ENCODE measurements at places on chromosomes 2 and 18. TPM values are rescaled to one million over a fixed set of nuclear protein-coding genes. Genes with fewer than 3 reads are reported as not detected.
A peak's percentile ranks its signal among the peaks of the same experiment; 100 is the strongest.

GRCh38 chr2:205952282-205952681, 133.7 kb downstream of the INO80D start:
- no peak for DNase-seq
- no peak overlapping the region for H3K27ac ChIP-seq
- no peaks in the 10 kb centered on the region for H3K36me3 ChIP-seq
- peaks cover 6% of the 10 kb centered on the region for H3K27me3 ChIP-seq

GRCh38 chr2:183284606-183285005, 160.4 kb downstream of the NUP35 start:
- H3K4me1 ChIP-seq = no peaks in the 10 kb centered on the region
- H3K4me3 ChIP-seq = no peak overlapping the region
- no peak overlapping the region for H3K27ac ChIP-seq
- no peak for DNase-seq
- H3K27me3 ChIP-seq = no peaks in the 10 kb centered on the region
- H3K36me3 ChIP-seq = no peaks in the 10 kb centered on the region

GRCh38 chr2:191631754-191632153, 46.2 kb upstream of the NABP1 start:
- H3K36me3 ChIP-seq = peaks cover 2% of the 10 kb centered on the region
- H3K4me1 ChIP-seq = peaks cover 37% of the 10 kb centered on the region
- H3K4me3 ChIP-seq = no peak overlapping the region
- H3K27ac ChIP-seq = no peak overlapping the region
- peak; percentile 43 for DNase-seq
- H3K27me3 ChIP-seq = peaks cover 1% of the 10 kb centered on the region

DNA sequence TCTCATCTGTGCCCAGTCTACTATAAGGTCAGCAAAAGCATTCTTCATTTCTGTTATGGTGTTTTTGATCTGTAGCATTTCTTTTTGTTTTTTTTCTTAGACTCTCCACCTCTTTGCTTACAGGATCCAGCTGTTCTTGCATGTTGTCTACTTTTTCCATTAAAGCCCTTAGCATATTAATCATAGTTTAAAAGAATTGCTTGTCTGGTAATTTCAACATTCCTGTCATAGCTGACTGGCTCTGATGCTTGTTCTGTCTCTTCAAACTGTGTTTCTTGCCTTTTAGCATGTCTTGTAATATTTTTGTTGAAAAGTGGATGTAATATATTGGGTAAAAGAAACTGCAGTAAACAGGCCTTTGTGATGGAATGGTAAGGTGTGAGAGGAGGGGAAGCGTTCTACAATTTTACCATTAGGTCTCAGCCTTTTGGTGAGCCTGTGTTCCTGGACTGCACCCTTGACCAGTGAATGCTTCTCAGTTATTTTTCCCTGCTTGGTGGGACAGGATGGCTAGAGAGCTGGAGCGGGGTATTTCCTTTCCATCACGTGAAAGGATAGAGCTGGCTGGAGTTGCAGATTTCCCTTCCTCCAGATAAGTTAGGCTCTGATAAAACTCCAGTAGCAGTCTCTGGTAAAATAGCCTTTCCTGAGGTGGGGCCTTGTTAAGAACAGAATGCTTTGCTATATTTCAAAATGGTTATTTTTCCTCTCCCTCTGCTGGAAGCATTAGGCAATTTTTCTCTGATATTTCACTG, 65.4 kb downstream of the PLA2R1 start:
- peaks cover 35% of the 10 kb centered on the region for H3K27me3 ChIP-seq
- no peak overlapping the region for H3K4me3 ChIP-seq
- DNase-seq = no peak

- DNase-seq = no peak
- H3K27ac ChIP-seq = no peak overlapping the region
- no peaks in the 10 kb centered on the region for H3K36me3 ChIP-seq
- H3K27me3 ChIP-seq = peaks cover 4% of the 10 kb centered on the region
These were observed 137.6 kb downstream of the BCL11A start for GRCh38 chr2:60415814-60416213.

- no peak for DNase-seq
- no peak overlapping the region for H3K27ac ChIP-seq
- no peak overlapping the region for H3K4me3 ChIP-seq
- no peaks in the 10 kb centered on the region for H3K36me3 ChIP-seq
These were observed 134.3 kb upstream of the PIEZO2 start for GRCh38 chr18:11283479-11284161.

DNA sequence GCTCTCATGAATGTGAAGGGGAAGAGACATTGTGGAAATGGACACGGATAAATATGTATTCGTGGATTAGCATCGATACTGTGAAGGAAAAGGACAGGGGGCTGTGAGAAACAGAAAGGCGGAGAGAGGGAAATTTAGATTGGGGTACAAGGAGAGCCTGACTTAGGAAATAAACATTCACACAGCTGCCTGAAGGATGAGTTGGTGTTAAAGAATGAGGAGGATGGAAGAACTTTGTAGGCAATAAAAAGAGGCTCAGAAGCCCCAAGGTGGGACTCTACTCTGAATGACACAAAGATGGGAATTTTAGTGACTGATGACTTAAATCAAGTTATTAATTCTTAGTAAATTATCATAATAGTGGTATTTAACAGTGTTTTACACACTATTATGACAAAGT, 10.1 kb downstream of the MYO1B start:
- H3K4me3 ChIP-seq = no peak overlapping the region
- H3K36me3 ChIP-seq = no peaks in the 10 kb centered on the region
- H3K27ac ChIP-seq = no peak overlapping the region
- H3K27me3 ChIP-seq = peaks cover 6% of the 10 kb centered on the region

GRCh38 chr2:241858206-241859016, at the start of gene PDCD1:
Gene PDCD1 (minus strand): TSS chr2:241858894. CDS start chr2:241858838, 56 bp downstream.
- H3K36me3 ChIP-seq = peaks cover 13% of the 10 kb centered on the region
- H3K27ac ChIP-seq = peak within 1 kb of the TSS; percentile 91
- H3K4me1 ChIP-seq = peaks cover 46% of the 10 kb centered on the region
- DNase-seq = peak; percentile 89
- H3K27me3 ChIP-seq = no peaks in the 10 kb centered on the region
- peak within 1 kb of the TSS; percentile 89 for H3K4me3 ChIP-seq

DNA sequence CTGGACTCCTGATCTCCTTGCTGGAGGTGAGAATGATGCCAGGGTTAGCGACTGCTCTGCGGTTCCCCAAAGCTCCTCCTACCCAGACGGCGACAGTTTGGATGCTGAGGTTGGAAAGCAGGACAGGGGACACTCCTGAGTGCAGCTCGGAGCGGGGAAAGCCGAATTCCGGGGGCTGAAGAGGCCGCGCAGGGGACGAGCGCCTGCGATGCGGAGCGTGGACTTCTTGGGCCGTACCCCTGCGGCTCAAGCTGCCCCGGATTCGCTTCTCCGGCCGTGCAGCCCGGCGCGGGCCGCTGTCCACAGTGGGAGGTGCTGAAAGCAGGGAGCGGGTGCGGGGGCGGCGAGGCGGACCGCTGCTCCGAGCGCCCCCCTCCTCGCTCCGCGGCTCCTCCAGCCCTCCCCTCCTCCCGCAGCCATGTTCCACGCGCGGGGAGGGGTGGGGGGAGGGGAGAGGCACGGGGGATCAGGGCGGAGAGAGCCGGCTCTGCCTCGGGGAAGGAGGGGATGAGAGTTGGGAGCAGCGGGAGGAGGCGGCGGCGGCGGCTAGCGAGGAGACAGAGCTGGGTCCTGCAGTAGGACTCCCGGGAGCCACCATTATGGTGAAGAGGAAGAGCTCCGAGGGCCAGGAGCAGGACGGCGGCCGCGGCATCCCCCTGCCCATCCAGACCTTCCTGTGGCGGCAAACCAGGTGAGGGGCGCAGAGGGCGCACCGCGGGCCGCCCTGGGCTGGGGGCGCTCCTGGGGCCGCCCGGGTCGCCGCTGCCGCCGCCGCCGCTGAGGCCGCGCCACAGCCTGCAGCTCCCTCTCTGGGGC, at the start of gene UNC80:
Gene UNC80, plus strand, starts transcription at position 359 of the 816 bp plus-strand sequence. Its CDS starts 241 bp downstream, at position 600.
- no peak within 1 kb of the TSS for H3K4me3 ChIP-seq
- peak; percentile 79 for DNase-seq
- H3K27me3 ChIP-seq = peaks cover 19% of the 10 kb centered on the region

DNA sequence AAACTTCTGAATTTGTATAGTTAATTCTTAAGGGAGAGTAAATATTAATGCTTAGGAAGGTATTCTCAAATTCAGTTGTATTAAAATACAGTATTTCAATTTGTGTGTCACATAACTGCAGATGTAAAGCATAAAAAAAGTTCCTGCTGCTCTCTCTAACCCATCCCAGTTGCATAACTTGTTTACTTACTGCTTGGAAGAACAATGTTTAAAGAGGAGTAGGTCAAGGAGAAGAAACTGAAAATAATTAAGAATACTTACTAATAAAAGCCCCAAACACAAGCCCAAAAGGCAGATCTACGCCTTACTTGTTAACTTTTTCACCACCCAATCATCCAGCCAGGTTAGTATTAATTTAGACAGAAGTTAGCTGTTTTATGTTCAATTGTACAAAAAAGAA, 81.2 kb downstream of the ORC4 start:
- H3K4me1 ChIP-seq = peaks cover 2% of the 10 kb centered on the region
- no peak overlapping the region for H3K4me3 ChIP-seq
- H3K27ac ChIP-seq = no peak overlapping the region
- peaks cover 14% of the 10 kb centered on the region for H3K36me3 ChIP-seq
- no peak for DNase-seq

GRCh38 chr2:85662899-85663593, 5.0 kb downstream of the SFTPB start:
- DNase-seq = no peak
- no peak overlapping the region for H3K27ac ChIP-seq
- no peaks in the 10 kb centered on the region for H3K4me1 ChIP-seq

GRCh38 chr2:68463287-68463877, 3.7 kb downstream of the FBXO48 start:
- H3K4me3 ChIP-seq = no peak overlapping the region
- peak; percentile 78 for DNase-seq
- no peaks in the 10 kb centered on the region for H3K27me3 ChIP-seq
- no peak overlapping the region for H3K27ac ChIP-seq
- no peaks in the 10 kb centered on the region for H3K36me3 ChIP-seq
- H3K4me1 ChIP-seq = peaks cover 32% of the 10 kb centered on the region

DNA sequence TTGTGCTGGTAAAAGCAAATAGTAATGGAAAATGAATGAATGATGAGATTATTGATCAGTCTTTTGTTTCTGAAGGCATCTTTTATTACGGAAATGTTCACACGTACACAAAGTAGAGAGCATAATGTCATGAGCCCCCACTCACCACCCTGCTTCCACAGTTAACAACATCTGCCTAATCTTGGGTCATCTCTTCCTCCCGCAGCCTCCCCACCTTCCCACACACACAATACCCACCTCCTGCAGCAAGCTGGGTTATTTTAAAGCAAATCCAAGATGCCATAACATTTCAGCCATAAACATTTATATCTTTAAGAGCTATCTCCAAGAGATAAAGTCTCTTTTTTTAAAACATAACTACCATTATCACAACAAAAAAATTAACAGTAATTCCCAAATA, 36.3 kb downstream of the CYP27C1 start:
- H3K27ac ChIP-seq = no peak overlapping the region
- peaks cover 13% of the 10 kb centered on the region for H3K27me3 ChIP-seq
- no peak overlapping the region for H3K4me3 ChIP-seq
- peaks cover 6% of the 10 kb centered on the region for H3K4me1 ChIP-seq

DNA sequence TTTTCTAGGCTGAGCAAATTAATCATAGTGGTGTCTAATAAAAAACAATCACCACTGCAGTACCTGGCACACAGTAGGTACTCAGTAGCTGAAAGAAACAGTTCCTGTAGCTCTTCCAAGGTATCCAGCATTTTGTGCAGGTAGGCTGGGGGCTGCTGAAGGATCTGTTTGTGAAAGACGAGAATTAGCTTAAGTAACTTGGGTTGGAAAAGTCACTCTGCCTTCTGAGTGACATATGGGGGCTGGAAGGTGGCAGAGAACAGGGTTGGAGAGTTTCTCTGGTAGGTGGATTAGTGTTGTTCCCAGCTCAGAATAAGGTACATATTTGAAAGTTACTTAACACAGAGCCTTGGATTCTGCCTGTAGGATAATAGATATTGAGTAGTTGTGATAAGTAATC, 72.8 kb downstream of the FMNL2 start:
- no peak for DNase-seq
- H3K27me3 ChIP-seq = no peaks in the 10 kb centered on the region
- H3K4me3 ChIP-seq = peak overlapping the region; percentile 78
- peaks cover 49% of the 10 kb centered on the region for H3K4me1 ChIP-seq
- H3K27ac ChIP-seq = peak overlapping the region; percentile 91

GRCh38 chr2:96867756-96868554, 1.9 kb downstream of the SEMA4C start:
- peaks cover 23% of the 10 kb centered on the region for H3K4me1 ChIP-seq
- peaks cover 11% of the 10 kb centered on the region for H3K36me3 ChIP-seq
- H3K27ac ChIP-seq = peak overlapping the region; percentile 84
- no peak for DNase-seq
- H3K27me3 ChIP-seq = peaks cover 10% of the 10 kb centered on the region

- no peak for DNase-seq
- peaks cover 15% of the 10 kb centered on the region for H3K4me1 ChIP-seq
- H3K4me3 ChIP-seq = no peak overlapping the region
- no peaks in the 10 kb centered on the region for H3K27me3 ChIP-seq
These were observed 64.9 kb upstream of the SLC39A10 start for GRCh38 chr2:195592105-195592504.

DNA sequence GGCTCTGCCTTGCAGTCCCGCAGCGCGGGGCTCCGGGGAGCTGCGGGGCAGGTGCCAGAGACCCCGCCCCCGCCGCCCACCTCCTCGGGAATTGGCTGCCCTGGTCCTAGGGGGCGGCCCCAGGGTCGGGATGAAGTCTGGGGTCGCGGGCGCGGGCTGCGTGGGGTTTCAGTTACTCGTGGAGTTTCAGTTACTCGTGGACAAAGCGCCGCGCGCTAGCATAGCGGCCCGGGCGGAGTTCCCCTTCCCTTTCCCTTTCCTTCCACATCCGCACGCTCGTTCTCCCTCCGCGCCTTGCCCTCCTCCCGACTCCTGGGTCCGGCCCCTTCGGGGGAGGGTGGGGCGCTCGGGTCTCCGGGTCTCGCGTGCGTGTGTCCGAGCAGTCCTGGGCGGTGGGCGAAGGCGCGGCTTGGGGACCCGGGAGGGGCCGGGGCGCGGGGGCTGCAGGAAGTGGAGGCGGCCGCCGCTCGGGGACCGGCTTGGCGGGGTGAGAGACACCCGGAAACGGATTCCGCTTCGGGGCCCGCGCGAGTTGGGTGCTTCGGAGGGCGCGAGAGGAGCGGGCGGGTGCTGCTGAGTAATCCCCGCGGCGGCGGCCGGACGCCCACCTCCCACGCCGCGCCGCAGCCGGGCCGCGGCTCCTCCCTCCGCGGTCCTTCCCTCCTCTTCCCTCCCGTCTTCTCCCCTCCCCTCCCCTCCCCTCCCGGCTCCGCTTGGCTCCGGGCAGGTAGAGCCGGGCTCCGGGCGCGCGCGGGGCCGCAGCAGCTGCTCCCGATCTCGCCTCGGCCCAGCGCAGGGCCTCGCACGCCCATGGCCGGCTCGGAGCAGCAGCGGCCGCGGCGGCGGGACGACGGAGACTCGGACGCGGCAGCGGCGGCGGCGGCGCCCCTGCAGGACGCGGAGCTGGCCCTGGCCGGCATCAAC, at the start of gene TTC39C:
Gene TTC39C, plus strand, starts transcription at position 693 of the 924 bp plus-strand sequence. Its CDS starts 118 bp downstream, at position 811.
- H3K4me3 ChIP-seq = peak within 1 kb of the TSS; percentile 94
- peaks cover 19% of the 10 kb centered on the region for H3K36me3 ChIP-seq
- peaks cover 74% of the 10 kb centered on the region for H3K4me1 ChIP-seq
- no peaks in the 10 kb centered on the region for H3K27me3 ChIP-seq
- H3K27ac ChIP-seq = peak within 1 kb of the TSS; percentile 93

GRCh38 chr2:179787601-179788000, 73.8 kb downstream of the ZNF385B start:
- no peaks in the 10 kb centered on the region for H3K36me3 ChIP-seq
- H3K27me3 ChIP-seq = no peaks in the 10 kb centered on the region
- no peaks in the 10 kb centered on the region for H3K4me1 ChIP-seq
- no peak overlapping the region for H3K4me3 ChIP-seq
- H3K27ac ChIP-seq = no peak overlapping the region

- H3K4me3 ChIP-seq = no peak overlapping the region
- H3K27ac ChIP-seq = no peak overlapping the region
- H3K4me1 ChIP-seq = no peaks in the 10 kb centered on the region
These were observed 166.6 kb upstream of the HNMT start for GRCh38 chr2:137797641-137798040.

STK39 gene
- 40.3 TPM for total RNA-seq

DNAJC5G gene
- total RNA-seq = not detected
